Karpas-422 (cell line): ENCODE measurements at places on chromosomes 2 and 18. TPM values are rescaled to one million over a fixed set of nuclear protein-coding genes. Genes with fewer than 3 reads are reported as not detected.

FIGN gene
- not detected in 2 replicates for total RNA-seq

GCKR gene
- not detected in 2 replicates for total RNA-seq

SCYGR6 gene
- total RNA-seq: 6.1 TPM in 1 of 2 replicates, not detected in the other

LINC00305 gene
- total RNA-seq: 5.1 and 11.2 TPM in 2 replicates

FAM124B gene
- not detected in 2 replicates for total RNA-seq

ITPRIPL1 gene
- total RNA-seq: 12.4 and 21.2 TPM in 2 replicates

SSB gene
- total RNA-seq: 129 and 160 TPM in 2 replicates

MAPRE2 gene
- 200 and 267 TPM in 2 replicates for total RNA-seq

UGT1A8 gene
- total RNA-seq: 0.18 TPM in 1 of 2 replicates, not detected in the other

ACTR2 gene
- 155 and 228 TPM in 2 replicates for total RNA-seq

DNA sequence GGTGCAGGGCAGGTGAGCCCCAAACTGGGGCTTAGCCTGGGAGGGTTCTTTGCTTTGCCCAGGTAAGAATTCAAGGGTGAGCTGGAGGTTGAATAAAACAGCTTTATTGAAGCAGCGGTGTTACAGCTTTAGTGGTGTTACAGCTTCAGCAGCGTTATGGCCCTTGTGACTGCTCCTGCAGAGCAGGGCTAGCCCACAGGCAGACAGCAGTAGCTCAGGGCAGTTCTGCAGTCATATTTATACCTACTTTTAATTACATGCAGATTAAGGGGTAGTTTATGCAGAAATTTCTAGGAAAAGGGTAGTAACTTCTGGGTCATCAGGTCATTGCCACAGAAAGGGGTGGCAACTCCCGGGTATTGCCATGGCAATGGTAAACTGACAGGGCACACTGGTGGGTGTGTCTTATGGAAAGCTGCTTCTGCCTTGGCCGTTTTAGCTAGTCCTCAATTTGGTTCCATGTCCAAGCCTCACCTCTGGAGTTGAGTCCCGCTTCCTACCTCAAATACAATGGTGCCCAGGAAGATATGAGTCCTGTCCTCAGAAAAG is 78.2 kb downstream of the THNSL2 start:
- no peaks in the 10 kb centered on the region for H3K27me3 ChIP-seq
- H3K27ac ChIP-seq: no peak overlapping the region
- no peak overlapping the region for H3K4me3 ChIP-seq

GRCh38 chr18:76707534-76707933 is 114.8 kb upstream of the ZNF236 start:
- H3K4me3 ChIP-seq: no peak overlapping the region
- no peaks in the 10 kb centered on the region for H3K27me3 ChIP-seq
- no peaks in the 10 kb centered on the region for H3K36me3 ChIP-seq
- H3K27ac ChIP-seq: no peak overlapping the region

DNA sequence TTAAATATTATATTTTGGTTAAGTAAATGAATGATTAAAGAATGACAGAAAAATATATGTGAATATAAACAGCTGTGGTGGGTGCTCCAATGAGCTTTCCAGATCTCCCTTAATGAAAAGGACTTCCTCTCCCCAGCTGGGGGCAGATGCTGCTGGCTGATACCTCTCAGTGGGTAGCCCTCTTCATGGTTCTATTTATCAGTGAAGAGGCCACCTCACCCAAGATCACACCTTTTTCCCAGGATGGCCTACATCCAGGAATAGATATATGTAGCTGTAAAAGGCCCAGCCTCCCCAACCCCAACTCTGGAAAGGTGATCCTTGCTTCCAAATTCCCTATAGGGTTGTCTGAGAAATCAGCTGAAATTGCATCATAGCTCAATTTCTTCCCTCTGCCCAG is 135.2 kb upstream of the ACVR2A start:
- no peaks in the 10 kb centered on the region for H3K4me1 ChIP-seq
- H3K27me3 ChIP-seq: no peaks in the 10 kb centered on the region
- no peak for DNase-seq
- H3K36me3 ChIP-seq: no peaks in the 10 kb centered on the region
- no peak overlapping the region for H3K4me3 ChIP-seq

DNA sequence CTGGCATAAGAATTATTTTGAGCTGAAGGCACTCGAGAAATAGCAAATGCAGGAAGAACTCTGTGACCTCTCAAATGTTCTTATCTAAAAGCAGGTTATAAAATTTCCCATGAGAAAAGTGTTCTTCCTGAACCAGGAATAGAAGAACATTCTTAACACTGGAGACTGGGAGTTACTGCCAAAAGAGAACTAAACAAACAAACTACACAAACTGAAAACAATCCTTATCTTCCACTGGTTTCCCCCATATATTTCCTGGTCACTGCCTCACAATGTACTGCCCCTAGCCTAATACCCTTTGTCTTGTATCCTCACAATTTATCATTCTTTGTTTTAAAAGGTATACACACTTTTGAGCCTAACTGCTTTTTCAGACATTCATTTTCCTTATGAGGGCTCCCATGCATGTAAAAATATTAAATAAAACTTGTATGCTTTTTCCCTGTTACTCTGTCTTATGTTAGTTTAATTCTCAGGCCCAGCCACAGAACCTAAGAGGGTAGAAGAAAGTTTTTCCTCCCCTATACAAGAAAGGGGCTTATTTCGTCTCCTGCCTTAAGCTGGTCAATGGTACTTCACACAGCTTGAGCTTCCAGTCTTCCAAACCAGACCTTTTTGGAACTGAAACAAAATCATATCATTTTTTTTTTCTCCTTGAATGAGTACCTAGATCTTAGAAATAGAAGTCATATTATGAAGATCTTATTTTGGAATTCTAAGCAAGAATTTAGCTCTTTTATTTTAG is 110.6 kb downstream of the MSTN start:
- peak overlapping the region; percentile 92 for H3K27ac ChIP-seq
- no peak for DNase-seq
- H3K4me1 ChIP-seq: peaks cover 35% of the 10 kb centered on the region

DNA sequence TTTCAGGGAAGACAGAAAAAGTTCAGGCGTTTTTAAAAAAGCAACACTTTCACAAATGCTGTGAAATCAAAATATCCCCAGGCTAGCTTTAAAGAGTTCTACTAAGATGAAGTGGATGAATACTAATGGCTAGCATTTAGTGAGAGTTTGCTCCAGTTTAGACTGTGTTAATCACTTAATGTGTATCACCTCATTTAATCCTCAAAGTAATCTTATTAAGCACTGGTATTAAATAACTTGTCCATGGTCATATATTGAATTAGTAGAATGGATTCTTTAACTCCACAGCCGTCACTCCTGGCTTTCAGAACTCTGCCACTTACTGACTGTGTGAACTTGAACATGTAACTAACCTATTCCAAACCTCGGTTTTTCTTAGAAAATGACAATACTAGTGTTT is 66.0 kb downstream of the CABYR start:
- no peaks in the 10 kb centered on the region for H3K27me3 ChIP-seq
- H3K4me1 ChIP-seq: no peaks in the 10 kb centered on the region
- H3K27ac ChIP-seq: no peak overlapping the region
- no peak for DNase-seq
- no peak overlapping the region for H3K4me3 ChIP-seq
- no peaks in the 10 kb centered on the region for H3K36me3 ChIP-seq

- no peak overlapping the region for H3K27ac ChIP-seq
- no peak overlapping the region for H3K4me3 ChIP-seq
- H3K36me3 ChIP-seq: no peaks in the 10 kb centered on the region
- H3K27me3 ChIP-seq: no peaks in the 10 kb centered on the region
- no peak for DNase-seq
- no peaks in the 10 kb centered on the region for H3K4me1 ChIP-seq
Observed at GRCh38 chr2:37307500-37307899, 17.1 kb downstream of the PRKD3 start.

- peak overlapping the region; percentile 95 for H3K27ac ChIP-seq
- peaks cover 16% of the 10 kb centered on the region for H3K36me3 ChIP-seq
- peak; percentile 94 for DNase-seq
- H3K27me3 ChIP-seq: no peaks in the 10 kb centered on the region
- peaks cover 41% of the 10 kb centered on the region for H3K4me1 ChIP-seq
Observed at GRCh38 chr2:63840081-63840784, 1.5 kb upstream of the UGP2 start.

DNA sequence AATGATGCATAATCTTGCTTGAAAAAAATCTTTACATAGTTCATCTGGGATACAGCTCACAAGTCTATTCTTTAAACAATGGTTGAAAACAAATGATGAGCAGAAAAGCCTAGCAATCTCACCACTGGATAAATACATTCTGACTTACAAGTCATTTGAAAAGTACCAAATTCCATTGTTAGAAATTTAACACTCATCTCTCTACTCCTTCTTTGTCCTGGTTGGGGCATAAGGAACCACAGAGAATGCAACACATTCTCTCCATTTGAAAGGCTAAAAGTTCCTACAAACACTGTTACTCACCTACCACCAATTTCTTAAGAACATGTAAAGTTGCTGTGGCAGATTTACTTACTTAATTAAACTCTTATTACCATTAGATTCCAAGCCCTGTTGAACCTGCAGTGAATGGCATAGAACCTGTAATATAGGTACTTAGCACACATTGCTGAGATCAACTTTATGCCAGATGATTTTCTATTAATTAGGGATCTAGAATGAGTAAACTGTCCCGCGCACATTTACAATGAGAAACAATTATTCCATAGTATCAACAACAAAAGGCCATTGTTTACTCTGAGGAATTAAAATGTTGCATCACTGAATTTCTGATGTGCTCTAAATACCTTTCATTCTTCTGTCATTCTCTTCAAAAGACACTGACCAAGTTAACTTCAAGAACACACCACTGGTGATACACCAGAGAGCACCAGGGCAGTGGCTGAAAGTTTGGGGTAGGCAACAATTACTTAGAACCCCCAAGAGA is 69.6 kb downstream of the CABYR start:
- H3K4me3 ChIP-seq: no peak overlapping the region
- H3K27ac ChIP-seq: no peak overlapping the region
- H3K36me3 ChIP-seq: no peaks in the 10 kb centered on the region
- DNase-seq: peak; percentile 14
- no peaks in the 10 kb centered on the region for H3K27me3 ChIP-seq
- H3K4me1 ChIP-seq: no peaks in the 10 kb centered on the region

- H3K4me1 ChIP-seq: peaks cover 62% of the 10 kb centered on the region
- no peaks in the 10 kb centered on the region for H3K36me3 ChIP-seq
- DNase-seq: peak; percentile 82
- H3K27ac ChIP-seq: peak overlapping the region; percentile 97
Observed at GRCh38 chr2:228590681-228591080, 409.2 kb upstream of the SPHKAP start.

DNA sequence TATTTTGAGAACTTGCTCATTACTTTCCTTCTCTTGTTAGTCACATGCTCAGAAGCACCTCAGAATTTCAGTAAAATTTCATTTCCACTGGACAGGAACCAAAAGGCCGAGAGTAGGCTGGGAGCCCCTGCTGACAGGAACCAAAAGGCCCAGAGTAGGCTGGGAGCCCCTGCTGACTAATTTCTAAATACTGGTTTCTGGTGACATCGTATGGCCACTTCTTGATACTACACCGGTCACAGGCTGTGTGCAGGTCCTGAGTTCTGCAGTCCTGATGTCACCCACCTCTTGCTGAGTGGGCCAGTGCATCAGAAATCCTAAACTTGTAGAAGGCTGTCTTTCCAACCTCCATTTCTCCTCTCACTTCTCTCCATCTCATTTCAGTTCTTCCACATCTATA is 17.7 kb upstream of the EN1 start:
- no peaks in the 10 kb centered on the region for H3K36me3 ChIP-seq
- H3K27ac ChIP-seq: no peak overlapping the region
- DNase-seq: peak; percentile 76
- H3K27me3 ChIP-seq: no peaks in the 10 kb centered on the region
- no peak overlapping the region for H3K4me3 ChIP-seq

GRCh38 chr2:46569061-46569560 is 89.7 kb downstream of the TMEM247 start:
- no peaks in the 10 kb centered on the region for H3K36me3 ChIP-seq
- peak overlapping the region; percentile 50 for H3K4me3 ChIP-seq
- peaks cover 77% of the 10 kb centered on the region for H3K4me1 ChIP-seq
- peak; percentile 87 for DNase-seq

- H3K27ac ChIP-seq: peak overlapping the region; percentile 98
- H3K36me3 ChIP-seq: peaks cover 39% of the 10 kb centered on the region
- H3K4me1 ChIP-seq: peaks cover 42% of the 10 kb centered on the region
- H3K27me3 ChIP-seq: no peaks in the 10 kb centered on the region
- peak overlapping the region; percentile 81 for H3K4me3 ChIP-seq
- DNase-seq: peak; percentile 87
Observed at GRCh38 chr2:70083344-70084156, 3.7 kb upstream of the PCBP1 start.

DNA sequence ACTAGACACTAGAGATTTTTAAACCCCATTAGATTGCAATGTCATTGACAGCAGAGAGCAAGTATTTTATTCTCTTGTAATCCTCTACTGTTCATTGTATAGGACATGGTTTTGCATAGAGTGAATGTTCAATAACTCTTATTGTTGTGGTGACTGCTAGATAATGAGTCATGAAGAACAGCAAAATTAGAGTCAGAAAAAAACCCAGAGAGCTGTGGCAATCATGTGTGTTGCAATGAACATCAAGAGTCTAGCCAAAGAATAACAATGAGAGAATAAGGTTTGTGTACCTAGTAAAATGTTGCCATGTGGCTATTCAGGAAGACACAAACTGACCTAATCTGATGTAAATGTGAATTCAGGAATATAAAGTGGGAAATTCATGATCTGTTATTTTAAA is 684.0 kb downstream of the DSC3 start:
- H3K4me3 ChIP-seq: no peak overlapping the region
- H3K4me1 ChIP-seq: no peaks in the 10 kb centered on the region
- DNase-seq: no peak
- no peak overlapping the region for H3K27ac ChIP-seq

DNA sequence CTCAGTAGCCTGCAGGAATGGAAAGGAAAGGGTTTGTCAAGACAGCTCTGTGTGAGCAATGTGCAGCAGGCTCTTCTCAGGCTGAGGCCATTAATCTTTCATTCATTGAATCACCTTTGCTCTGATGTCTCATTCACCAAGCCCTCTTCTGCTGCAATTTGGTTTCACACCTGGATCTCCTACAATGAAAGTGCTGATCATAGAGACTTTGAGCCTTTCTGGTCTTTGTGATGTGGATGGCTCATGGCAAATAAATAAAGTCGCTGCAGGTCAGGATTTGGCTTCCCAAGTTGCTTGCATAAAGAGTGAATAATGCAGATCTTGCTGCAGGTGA is 95.8 kb upstream of the SPRED2 start:
- no peak for DNase-seq
- no peaks in the 10 kb centered on the region; the same call in 1 of the 2 replicates for H3K27me3 ChIP-seq
- H3K27ac ChIP-seq: no peak overlapping the region
- H3K36me3 ChIP-seq: no peaks in the 10 kb centered on the region
- H3K4me1 ChIP-seq: no peaks in the 10 kb centered on the region

DNA sequence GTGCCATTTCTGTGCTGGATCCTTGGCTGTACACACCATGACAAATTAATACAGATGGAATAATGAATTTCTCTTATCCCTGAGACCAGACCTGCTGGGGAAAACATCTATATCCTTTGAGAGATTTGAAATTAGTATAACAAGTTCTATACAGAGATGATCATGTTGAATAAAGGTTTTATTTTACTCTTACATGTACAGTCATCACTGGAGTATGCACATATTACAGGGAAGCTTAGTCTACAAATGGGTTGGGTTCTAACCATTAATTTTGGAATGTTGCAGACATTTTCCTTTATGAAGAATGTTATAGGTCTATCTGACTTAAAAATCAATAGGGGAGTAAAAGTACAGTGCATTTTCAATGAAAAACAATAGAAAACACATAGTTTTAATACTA is 29.9 kb upstream of the MMADHC start:
- DNase-seq: no peak
- H3K4me3 ChIP-seq: no peak overlapping the region
- no peaks in the 10 kb centered on the region for H3K27me3 ChIP-seq
- no peak overlapping the region for H3K27ac ChIP-seq
- no peaks in the 10 kb centered on the region for H3K4me1 ChIP-seq
- H3K36me3 ChIP-seq: no peaks in the 10 kb centered on the region

GRCh38 chr18:37019157-37019827 is 190.4 kb downstream of the KIAA1328 start:
- H3K4me1 ChIP-seq: no peaks in the 10 kb centered on the region
- no peak overlapping the region for H3K4me3 ChIP-seq
- H3K27me3 ChIP-seq: no peaks in the 10 kb centered on the region
